ENCODE measurements at places on chromosomes 13 and 19. TPM values are rescaled to one million over a fixed set of nuclear protein-coding genes. Genes with fewer than 3 reads are reported as not detected.

The ELSPBP1 gene
- not detected for total RNA-seq

The PSPN gene
- total RNA-seq, result 3.4 TPM

DNA sequence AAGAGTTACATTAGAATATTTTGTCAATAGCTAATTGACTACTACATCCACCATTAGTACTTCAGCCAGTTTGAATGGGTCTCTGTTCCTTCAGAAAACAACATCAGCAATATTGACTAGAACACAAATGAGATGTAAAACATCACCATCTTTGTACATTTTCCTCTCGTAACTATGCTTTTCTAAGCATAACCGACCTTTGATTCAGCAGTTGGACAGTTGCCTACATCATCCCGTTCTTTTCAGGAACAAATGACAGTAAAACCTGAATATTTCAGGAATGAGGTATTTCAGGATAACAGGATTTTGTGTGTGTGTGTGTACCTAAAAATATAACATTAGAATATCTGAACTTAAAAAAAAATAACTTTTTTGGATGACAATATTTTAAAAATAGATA is 60.9 kb downstream of the STARD13 start:
- H3K36me3 ChIP-seq, result peaks cover 2% of the 10 kb centered on the region
- no peak for DNase-seq
- no peaks in the 10 kb centered on the region for H3K27me3 ChIP-seq
- H3K4me1 ChIP-seq, result peaks cover 52% of the 10 kb centered on the region
- H3K27ac ChIP-seq, result peak overlapping the region; percentile 70
- no peak overlapping the region for H3K4me3 ChIP-seq

GRCh38 chr19:8115805-8116396 is 33.5 kb downstream of the FBN3 start:
- H3K4me1 ChIP-seq, result peaks cover 5% of the 10 kb centered on the region
- peaks cover 5% of the 10 kb centered on the region for H3K27me3 ChIP-seq
- no peaks in the 10 kb centered on the region for H3K36me3 ChIP-seq
- no peak for DNase-seq
- H3K27ac ChIP-seq, result no peak overlapping the region

All from chondrocyte (in vitro differentiated cells).